Activated T-helper 9 cell treated with anti-CD3 and anti-CD28 coated beads, Interleukin-2, amount 50 U/mL, for 16 hours (primary cell): ENCODE measurements at places on chromosomes 13 and 19.
A peak's percentile ranks its signal among the peaks of the same experiment; 100 is the strongest.

- no peak for DNase-seq
Observed at GRCh38 chr19:45976178-45976577, 2.5 kb upstream of the NOVA2 start.

DNA sequence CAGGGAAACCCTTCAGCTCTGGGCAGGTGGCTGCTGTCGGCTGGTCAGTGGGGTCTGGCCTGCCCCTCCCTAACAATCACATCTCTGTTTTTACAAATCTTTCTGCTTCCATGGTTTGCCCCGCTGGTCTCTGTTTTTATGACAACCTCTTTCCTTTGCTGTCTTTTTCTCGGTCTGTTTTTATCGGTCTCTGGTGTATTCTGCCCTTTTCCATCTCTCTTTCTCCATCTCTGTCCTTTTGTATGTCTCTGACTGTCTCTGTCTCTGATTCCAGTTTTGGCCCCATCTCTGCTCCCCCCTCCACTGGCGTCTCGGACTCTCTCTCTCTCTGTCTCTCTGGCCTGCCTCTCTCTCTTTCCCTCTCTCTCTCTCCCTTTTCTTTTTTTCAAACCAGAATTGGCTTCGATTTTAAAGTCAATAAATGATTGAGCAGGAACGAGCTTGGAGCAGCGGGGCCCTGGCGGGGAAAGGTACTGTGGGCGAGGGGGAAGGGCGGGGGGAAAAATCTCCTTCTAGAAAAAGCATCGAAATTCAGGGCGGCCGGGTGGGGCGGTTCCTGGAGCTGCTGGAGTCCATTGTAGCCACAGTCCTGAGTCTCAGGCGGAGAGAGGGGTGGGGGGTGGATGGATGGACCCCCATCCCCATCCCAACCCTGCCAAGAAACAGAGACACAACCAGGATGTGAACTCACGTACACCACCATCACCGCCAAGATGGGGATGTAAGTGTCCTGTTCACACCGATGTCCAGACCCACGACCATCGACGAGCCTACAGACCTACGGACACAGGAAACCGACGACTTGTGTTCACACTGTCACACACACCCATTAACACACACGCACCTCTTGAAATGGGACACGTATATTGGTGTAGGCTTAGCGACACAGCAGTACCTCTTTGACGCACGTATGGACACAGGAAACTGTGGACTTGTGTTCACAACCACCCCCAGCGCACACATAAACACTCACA is 3.0 kb downstream of the NFIX start:
- DNase-seq, result no peak

GRCh38 chr13:29858667-29859066 is 8.2 kb upstream of the UBL3 start:
- no peak for DNase-seq

DNA sequence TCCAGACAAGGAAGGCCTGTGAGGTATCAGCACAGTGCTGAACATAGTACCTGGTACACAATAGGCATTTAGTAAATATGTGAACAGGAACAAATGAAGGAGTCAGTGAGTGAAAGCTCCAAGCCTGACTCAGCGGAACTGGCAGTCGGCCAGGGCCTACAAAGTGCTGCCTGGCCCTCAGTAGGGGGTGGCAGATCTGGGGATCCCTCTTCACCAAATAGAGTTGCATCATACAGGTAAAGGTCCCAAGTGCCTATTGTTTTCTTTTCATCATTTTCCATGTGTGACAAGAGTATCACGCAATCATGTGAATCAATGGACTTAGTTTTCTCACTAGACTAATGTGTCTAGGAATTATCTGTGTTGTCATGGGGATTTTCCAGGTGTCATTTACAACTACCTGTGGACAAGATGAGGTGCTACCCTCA is 9.2 kb downstream of the CYP2B6 start:
- DNase-seq, result no peak

DNA sequence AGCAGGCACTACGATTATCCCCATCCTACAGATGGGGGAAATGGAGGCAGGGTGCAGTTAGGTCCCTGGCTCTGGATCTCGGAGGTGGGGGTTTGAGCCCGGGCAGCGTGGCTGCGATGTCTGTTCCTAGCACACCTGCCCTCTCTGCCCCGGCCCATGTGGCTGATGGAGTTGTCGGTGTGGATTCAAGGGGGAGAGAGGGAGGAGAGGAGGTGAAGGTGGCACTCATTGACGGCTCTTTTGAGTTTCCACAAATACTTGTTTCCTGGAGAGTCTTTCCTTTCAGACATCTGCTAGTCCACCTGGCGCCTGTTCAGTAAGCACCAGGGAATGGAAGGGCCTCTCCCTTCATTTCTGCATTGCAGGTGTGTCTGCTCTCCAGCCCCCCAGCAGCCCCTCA is 69.9 kb downstream of the ARHGEF18 start:
- no peak for DNase-seq

DNA sequence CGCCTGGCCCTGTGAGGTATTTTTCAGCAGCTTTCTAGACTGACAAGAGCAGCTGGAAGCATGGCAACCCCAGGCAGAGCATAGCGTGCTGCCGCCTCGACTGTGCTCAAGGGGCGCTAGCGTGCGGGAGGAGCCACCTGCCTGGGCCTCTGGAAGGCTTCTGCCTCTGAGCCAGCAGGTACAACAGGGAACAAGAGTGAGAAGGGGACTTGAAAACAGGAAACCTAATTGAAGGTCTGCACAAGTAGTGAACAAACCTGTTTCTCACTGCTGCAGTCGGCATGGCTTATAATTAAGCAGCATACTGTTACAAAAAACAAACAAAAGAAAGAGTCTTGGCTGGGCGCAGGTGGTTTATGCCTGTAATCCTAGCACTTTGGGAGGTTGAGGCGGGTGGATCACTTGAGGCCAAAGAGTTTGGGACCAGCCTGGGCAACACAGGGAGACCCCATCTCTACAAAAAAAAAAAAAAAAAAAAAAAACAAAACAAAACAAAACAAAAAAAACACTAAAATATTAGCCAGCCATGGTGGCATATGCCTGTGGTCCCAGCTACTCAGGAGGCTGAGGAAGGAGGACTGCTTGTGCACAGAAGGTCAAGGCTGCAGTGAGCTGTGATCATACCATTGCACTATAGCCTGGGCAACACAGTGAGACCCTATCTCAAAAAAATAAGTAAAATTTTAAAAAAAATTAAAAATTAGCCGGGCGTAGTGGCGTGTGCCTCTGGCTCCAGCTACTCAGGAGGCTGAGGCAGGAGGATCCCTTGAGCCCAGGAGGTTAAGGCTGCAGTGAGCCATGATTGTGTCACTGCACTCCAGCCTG is 12.6 kb upstream of the GARRE1 start:
- no peak for DNase-seq

DNA sequence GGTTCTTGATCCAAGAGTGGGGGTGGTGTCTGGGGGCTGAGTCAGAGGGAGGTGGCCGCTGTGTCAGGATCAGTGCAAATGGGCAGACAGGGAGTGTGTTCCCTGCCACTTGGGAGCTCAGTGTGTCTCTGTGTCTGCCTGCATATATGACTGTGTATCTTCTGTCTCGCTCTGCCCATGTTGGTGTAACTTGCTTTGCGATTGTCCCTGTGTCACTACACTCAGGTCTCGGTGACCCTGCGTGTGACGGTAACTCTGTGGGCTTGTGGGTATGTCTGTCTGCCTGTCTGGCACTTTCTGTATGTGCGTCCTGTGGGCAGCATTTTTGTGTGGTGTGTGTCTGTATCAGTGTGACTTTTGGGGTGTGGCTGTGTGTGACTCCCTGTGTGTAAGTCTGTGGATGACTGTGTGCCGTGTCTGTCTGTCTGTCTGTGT is 8.2 kb upstream of the ERFL start:
- no peak for DNase-seq

DNA sequence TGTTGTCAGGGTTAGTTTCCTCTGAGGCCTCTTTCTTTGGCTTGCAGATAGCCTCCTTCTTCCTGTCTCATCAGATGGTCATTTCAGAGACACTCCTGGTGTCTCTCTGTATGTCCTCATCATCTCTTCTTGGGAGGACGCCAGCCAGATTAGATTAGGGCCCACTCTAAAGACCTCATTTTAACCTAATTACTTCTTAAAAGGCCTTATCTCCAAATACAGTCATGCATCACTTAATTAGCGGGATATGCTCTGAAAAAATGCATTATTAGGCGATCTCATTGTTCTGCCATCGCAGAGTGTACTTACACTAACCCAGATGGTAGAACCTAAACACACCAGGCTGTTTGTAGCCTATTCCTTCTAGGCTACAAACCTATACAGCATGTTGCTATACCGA is 89.0 kb downstream of the CDK8 start:
- no peak for DNase-seq

DNA sequence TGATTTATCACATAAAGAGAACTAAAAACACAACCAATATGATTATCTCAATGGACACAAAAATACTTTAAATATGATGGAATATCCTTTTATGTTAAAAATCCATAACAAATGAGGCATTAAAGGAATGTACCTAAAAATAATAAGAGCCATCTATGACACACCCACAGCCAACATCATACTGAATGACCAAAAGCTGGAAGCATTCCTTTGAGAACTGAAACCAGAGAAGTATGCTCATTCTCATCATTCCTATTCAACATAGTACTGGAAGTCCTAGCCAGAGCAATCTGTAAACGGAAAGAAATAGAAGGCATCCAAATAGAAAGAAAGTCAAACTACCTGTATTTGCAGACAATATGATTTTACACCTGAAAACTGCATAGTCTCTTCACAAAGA is 671.0 kb downstream of the SLITRK1 start:
- DNase-seq, result no peak

DNA sequence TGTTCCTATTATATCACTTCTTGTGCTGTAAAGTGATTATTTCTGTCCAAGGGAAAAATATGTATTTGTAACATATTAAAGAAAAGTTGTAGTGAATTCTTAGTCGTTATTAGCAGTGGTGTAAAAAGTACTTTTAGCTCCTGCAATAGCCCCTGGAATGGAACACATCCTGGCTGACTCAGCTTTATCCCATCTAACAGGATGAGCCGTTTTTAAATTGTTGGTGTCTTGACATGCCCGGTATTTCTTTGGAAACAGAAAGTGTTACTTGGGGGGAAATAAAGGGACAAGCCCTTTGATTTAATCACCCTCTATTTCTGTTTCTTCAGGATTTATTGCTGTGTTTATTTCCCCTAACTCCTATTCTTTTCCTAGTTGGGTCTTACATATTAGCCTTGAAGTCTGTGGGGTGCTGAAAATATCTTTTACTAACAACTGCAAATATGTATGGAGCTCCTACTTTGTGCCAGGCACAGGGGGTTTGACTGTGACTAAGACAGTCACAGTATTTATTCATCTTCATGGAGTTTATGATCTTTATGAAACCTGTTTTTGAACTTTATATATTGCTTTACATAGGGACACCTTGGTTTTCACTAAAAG is 17.9 kb downstream of the COG3 start:
- no peak for DNase-seq

GRCh38 chr19:13521066-13521465 is 14.8 kb upstream of the CACNA1A start:
- no peak for DNase-seq

GRCh38 chr13:33349986-33350826 is 64.7 kb upstream of the STARD13 start:
- no peak for DNase-seq

DNA sequence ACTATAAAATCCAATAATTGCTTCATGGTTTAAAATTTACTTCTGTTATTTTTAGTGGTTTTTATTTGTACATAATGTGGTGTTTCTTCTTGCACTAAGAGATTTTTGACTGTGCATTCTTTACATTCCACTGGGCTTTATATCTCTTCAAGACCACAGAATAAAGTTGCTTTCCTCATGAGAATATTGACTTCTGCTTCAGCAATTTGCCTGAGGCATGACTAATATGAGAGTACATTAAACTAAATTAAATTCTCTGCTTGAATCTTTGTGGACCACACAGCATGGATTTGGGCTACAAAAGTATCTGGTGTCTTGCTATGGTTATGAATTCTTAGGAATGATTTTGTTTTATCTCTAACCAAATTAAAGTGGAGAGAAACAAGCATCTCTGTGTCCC is 1463.4 kb upstream of the PCDH20 start:
- DNase-seq, result no peak

- DNase-seq, result peak; percentile 56
Observed at GRCh38 chr13:110138010-110138699, 168.8 kb downstream of the COL4A1 start.

GRCh38 chr19:13460045-13460444 is 46.2 kb downstream of the CACNA1A start:
- DNase-seq, result no peak

- DNase-seq, result no peak
Observed at GRCh38 chr19:5131031-5131505, 162.2 kb downstream of the KDM4B start.

GRCh38 chr13:48892053-48892687 is 83.5 kb upstream of the FNDC3A start:
- no peak for DNase-seq

DNA sequence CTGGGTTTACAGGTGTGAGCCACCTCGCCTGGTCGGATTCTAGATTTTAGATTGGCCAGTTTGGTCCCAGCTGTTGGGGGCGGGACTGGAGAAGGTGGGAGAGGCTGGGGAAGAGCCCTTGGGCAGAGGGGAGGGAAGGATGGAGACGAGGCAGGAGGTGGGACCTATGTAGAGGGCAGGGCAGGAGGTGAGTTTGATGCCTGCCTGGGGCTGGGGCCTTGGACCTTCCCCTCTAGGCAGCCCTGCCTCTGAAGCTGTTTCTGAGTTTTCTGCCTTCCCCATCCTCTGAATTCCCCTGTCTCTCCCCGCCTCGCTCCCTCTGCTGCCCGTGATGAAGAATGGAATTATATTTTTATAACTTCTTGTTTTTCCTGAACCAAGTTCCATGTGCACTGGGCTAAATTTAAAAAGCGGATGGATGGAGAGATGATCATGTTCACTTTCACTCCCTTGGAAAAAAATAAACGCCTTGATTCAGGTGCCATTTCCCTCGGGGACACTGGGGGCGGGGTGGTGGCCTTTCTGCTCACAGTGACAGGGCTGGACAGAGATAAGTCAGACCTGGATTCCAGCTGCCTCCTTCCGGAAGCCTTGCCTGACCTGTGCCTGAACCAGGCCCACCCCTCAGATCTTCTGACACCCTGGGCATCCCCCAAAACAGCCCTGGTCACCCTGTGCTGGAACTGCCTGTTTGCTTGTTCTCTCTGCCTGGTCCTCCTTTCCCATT is 16.5 kb upstream of the TNFAIP8L1 start:
- no peak for DNase-seq

DNA sequence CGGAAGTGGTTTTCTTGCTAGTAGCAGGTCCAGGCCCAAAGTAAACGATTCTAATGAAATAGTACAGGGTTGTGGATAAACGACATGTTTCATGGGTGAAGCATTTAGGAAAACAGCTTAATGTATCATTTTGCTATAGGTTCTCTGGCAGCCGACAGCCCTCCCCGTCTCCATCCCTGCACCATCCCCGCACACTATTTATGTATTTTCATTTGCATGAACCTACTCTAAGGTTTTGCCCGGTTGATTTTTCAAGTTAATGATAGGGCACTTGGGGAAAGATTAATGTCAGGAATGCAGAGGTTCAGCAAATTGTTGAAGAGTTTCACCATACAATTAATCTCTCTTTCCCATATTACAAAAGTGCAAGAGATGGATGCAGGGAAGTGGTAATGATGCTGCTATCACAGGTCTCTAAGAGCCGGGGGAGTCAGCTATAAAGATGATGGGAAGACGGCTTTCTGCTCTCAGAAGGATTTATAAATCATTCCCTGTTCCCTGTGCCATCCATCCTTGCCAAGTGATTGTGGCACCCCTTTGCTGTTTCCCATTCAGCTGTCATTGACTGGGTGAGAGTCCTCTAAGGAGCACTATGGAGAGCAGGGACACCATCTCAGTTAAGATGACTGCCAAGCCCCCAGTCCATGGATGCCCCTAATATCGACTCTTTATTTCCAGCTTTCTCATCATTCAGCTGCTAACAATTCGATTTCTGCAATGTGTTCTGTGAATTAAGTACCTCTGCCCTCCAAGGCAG is 186.3 kb downstream of the IRS2 start:
- DNase-seq, result no peak
